ENCODE measurements at places on chromosomes 13 and 19.

DNA sequence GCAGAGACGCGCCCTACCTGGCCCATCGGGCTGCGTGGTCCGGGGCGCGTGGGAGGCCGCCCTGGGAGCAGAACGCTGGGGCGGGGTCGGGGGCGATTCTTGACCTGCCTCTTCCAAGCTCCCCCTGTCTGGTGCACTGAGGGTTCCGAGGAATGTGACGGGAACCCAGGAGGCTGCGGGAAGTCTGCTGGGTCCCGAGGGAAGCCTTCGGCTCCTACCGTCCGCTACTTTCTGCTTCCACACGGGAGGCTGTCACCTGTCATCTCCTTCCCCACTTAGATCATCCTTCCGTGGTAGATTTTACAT, 781 bp upstream of the SPRYD7 start:
- no peak for DNase-seq

DNA sequence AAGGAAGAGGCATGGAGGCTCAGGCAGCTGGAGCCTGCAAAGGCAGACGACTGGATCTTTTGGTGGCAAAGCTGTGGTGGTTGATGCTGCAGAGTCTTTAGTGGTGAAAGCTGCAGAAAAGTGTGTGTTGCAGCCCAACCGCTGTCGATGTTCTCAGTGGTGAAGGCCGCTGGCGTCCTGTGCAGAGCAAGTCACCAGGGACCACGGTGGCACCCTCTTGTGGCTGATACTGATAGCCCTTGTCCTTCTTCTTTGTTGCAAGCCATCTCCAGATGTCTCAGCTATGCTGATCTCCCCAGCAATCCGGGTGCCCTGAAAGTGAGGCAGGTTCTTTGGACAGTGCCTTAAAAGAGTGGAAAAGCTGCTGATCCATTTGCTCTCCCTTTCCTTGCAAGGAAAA, 610.9 kb upstream of the PCDH9 start:
- no peak for DNase-seq

DNA sequence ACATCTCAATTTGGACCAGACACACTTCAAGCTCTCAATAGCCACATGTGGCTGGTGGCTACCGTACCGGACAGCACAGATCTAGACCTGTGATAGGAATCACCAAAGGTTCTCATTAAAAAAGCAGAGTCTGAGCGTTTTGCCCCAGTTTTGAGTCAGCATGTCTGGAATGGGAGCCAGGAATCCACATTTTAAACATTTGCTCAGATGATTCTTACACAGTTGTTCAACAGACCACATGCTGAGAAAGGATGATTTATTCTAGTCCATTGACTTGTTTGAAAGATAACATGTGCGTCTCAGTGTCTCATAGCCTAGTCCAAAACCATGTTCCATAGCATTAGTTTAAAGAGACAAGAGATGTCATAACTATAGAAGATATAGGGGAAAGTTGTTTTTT, 53.4 kb downstream of the FLT3 start:
- no peak for DNase-seq

- no peak for DNase-seq
These were observed 43.0 kb downstream of the ZAR1L start for GRCh38 chr13:32272021-32272683.

DNA sequence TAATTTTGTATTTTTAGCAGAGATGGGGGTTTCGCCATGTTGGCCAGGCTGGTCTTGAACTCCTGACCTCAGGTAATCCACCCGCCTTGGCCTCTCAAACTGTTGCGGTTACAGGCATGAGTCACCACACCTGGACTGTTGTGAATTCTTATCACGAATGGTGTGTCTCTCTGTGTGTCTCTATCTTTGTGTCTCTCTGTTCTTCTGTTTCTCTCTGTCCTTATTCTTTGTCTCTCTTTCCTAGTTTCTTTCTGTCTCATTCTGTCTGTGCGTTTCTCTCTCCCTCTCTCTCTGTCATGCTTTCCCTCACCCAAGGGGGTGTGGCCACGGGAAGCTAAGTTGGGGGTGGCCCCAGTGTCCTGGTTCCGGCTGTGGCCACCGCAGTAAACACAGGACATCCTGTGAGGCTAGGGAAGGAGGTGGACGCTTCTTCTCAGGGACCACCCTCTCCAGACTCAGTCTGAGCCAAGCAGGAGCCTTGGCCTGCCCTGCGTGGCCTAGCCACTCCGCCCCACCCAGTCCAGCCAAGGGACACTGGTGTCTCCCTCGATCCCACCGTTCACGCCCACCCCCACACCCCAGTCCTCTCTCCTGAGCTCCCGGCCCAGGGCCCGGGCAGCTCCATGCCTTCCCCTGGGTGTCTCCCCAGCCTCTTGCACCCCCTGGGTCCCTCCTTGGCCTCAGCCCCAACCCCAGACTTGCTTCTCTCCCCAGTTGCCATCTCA, 3.9 kb upstream of the PRX start:
- DNase-seq, result no peak

Data from globus pallidus (tissue), 1 donor.